ENCODE measurements at places on chromosomes 3 and 15.

- no peak for DNase-seq
These were observed 34.1 kb downstream of the AKAP13 start for GRCh38 chr15:85414495-85414894.

DNA sequence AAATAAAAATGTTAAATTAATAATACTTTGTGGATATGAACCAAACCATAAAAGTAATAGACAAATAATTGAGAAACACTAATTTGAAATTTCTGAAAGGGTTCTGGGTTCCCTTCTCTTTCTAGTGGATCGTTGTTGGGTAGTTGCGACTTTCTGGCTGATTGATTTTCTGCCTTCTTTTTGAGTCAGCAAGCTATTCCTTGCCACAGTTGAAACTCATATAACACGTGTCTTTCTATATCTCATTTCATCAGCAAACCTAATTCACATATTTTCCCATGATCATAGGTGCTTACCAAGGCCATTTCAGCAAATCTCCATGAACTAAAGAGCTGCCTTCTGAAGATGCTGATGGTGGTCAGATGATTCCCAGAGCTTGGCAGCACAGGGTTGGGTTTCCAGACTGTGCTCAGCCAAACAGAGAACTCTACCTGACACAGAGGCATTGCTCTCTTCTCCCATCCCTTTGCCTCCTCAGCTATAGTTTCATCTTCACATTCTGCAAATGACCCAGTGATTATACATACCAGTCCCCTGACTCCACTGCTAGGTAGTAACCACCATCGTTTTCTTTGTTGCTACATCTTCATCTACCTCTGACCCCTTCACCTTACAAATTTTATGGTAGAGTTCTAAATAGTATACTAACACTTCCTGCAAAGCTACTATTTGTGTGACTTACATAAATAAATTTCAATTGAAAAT lies 383.9 kb upstream of the DPH6 start:
- DNase-seq = no peak

DNA sequence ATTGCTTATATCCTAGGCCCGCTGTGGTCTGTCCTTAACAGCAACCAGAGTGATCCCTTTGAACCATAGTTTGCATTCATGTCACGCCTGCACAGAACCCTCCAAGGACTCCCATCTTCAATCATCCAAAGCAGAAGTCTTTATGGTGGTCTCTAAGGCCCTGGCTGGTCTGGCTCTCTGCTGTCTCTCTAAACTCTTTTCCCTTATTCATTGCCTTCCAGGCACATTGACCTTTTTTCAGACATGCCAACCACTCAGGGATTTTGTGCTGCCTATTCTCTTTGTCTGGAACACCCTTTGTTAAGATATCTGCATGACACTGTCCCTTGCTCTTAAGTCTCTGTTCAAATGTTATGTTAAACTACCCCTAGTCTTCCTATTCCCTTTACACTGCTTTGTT lies 21.9 kb upstream of the ZBTB47 start:
- no peak for DNase-seq

GRCh38 chr15:50134524-50135024 lies 15.5 kb upstream of the ATP8B4 start:
- DNase-seq = peak; percentile 29

DNA sequence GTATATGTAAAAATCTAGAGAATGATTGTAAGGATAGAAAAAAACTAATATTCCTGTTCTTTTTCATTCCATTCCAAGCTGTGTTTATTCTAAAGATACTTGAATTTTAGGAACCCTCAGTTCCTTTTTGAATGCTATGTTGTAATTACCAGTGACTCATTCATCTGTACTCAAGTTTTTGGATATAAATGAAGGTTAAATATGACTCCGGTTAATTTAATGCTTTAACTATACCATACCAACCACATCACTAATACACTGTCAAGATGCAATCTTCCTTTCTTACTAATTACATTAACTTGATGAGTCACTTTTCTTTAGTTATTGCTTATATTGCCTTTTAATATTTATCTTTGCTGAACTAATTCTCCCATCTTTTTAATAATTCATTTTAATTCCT lies 68.8 kb upstream of the ZNF148 start:
- peak; percentile 84 for DNase-seq

GRCh38 chr3:169429328-169429727 lies 234.2 kb downstream of the MECOM start:
- no peak for DNase-seq

- no peak for DNase-seq
These were observed 52.8 kb downstream of the CORO2B start for GRCh38 chr15:68631601-68632051.

DNA sequence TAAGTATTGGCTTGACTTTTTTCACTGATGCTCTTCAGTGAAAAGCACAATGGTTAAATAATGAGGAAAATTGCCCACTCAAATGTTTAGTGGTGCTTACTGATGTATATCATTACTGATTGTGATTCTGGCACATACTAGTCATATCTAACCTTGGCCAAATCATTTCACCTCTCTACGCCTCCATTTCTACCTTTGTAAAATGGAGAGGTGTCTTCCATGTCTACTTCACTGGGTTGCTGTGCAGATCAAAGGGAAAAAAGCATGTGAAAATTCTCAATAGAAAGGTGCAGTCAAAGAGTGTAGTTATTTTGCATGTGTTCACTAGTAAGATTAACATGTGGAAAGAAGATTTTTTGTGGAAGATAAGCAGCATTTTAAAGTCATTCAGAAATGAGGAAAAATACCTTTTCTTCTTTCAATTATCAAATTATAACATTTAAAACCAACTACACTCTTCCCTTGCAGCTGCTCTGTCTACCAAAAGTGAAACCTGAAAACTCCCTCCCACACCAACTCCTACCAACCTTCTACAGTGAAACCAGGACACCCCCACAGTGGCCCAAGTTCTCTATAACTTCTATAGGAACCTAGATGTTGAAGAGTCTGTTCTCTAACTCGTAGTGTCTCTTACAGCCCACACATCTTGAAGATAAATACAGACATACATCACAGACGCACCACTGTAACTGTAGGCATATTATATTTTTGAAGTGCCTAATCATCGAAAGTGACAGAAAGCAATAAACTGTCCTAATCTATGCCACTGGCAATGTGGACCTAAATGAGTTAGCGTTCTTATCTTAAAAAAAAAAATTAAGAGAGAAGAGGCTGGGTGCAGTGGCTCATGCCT lies 1.4 kb downstream of the CD200R1 start:
- no peak for DNase-seq

DNA sequence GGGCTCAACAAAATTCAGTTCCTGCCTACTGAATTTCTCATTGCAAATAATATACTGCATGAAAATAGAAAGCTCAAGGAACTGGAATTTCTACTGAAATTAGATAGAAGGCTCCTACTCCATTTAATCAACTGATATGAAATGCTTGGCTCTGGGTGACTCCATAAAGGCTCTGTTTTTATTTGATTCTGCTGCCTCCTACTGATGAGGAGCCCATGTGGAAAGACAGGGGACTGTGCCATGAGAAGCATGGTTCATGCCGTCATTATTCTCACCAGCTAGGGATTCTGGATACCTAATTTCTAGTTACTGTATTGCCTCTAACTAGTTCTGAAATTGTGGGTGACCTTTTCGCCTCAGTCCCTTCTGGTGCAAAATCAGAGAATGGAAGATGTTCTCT lies 366.2 kb upstream of the DPH6 start:
- DNase-seq = no peak

DNA sequence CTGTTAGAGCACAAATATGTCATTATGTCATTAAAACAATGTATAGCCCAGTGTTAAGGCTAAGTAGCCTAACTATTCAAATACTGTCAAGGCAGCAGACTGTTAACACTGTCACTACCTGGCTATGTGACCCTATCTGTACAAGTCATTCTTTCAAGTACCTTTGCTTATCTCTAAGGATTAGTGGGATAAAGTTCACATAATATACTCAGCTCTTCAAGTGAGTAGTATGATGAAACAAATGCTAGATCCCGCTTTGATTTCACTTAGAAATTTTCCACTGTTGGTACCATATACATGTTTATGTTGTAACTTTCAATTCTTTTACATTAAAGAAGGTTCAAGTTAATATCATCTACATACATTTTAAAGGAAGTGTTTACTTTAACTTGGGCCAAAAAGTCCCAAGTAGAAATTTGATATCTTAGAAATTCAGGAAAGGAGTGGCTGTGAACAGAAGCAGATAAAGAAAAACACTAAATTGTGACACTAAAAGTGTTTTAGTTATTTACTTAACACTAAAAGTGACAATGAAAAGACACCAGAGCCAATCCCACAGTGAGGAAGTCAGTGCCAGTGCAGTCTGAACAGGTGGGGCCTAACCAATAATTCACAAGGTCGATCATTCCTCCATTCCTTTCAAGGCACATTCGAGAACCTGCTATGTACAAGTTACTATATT lies 4.8 kb upstream of the RFX7 start:
- no peak for DNase-seq

GRCh38 chr3:45976191-45977091 lies 19.2 kb downstream of the FYCO1 start:
- no peak for DNase-seq

DNA sequence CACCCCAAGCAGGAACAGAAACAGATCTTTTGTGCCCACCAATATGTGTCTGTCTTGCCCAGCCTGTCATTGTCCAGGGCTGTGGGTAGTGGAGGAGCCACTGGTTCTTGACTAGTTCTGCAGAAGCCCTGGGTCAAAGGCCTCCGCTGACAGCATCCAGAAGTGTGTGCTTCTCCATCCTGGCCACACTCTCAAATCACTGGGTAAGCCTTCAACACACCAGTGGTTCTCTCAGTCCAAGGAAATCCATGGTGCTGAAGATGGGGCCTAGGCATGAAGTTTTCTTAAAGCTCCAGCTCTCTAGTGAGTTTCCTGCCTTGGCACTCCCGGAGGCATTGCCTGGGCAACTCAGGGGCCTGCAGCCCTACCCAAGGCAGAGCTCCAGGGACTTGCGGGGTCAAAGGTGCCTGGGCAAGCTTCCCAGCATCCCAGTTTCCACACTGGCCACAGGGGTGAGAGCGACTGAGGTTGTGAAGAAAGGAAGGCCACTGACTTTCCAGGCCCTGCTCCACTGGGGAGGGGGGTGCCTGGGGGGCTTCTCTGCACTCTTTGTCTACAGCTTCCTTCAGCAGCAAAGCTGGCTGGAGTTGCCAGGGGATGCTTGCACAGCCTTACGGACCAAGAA lies 37.9 kb upstream of the RPL32 start:
- no peak for DNase-seq

- DNase-seq = no peak
These were observed 14.4 kb upstream of the GP9 start for GRCh38 chr3:129046037-129046731.

DNA sequence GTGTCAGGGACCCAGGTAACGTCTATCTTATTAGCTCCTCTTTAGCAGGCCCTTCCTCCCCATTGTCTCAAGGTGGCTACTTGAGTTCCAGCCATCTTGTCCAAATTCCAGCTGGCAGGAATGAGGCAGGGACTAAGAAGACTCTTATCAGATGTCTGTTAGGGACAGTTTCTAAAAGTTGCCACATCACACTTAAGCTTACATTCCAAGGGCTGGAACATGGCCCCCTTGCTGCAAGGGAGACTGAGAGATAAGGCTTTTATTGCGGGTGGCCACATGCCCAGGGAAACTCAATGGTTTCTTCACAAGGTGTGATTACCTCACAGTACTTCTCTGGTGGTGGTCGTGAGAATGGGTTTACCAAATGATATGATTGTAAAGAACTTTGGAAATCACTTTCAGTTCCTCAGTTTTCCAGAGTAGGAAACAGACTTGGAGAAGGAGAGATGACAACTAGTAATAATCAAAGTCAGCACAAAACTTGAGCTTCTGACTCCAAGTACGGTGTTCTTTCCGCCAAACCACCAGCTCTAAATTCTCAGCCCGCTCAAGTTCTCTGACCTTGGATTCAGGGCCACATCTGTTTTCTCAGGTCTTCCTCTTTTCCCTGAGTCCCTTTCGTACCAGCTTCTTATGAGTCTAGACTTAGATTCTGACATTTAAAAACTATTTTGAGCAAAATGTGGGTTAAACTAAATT lies 14.2 kb downstream of the PDIA5 start:
- no peak for DNase-seq

DNA sequence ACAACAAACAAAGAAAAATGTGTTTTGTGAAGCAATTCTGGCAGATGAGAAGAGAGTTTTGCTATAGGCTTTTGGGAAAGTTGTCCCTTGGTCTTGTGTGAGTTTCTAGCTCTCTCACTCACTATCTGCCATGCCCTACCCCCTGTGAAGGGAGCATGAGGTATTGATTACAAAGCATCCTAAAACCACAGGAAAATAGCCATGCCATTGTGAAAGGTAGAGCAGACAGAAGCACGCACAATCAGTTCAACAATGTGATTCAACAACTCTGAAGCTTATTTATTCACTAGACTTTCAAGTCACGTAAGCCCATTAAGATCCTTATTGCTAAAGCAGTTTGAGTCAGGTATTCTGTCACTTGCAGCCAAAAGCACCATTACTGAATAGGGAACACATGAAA lies 6.5 kb upstream of the AQR start:
- no peak for DNase-seq

DNA sequence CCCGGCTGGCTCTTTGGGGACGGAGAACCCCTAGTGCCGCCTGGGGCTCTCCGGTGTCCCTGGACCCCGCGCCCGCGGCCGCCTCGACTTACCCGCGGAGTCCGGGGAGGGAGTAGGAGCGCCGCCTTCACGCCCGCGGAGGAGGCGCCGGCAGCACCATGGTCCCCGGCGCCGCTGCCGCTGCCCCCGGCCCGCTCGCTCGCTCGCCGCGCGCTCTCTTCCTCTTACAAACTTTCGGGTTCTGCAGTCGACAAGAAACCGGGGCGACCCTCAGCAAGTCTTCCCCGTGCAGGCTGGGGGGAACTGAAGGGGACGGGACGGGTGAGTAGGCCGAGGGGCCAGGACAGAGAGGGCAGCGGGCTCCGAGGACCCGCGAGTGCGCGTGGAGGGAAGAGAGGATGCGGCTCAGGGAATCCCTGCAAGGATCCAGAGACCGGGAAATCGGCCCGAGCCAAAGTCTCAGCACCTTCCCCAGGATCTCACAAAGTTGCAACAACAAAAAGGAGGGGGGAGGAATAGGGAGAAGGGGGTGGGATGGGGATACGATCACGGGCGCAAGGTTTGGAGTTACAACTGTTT lies 2.0 kb downstream of the FOXP1 start:
- DNase-seq = no peak

- DNase-seq = no peak
These were observed 378.5 kb downstream of the ERC2 start for GRCh38 chr3:56089739-56090138.

- no peak for DNase-seq
These were observed 34.0 kb downstream of the ARIH2 start for GRCh38 chr3:48952510-48953118.

GRCh38 chr15:92580933-92581445 lies 74.6 kb downstream of the FAM174B start:
- DNase-seq = no peak

- no peak for DNase-seq
These were observed 90.8 kb downstream of the ZPLD1 start for GRCh38 chr3:102525624-102526023.

GRCh38 chr15:26848498-26848897 lies 18.4 kb upstream of the GABRA5 start:
- no peak for DNase-seq

- no peak for DNase-seq
These were observed 147.9 kb upstream of the DPH6 start for GRCh38 chr15:35693886-35694285.

Measured in AG04449 (cell line).